ENCODE measurements at places on chromosomes 7 and 10. TPM values are rescaled to one million over a fixed set of nuclear protein-coding genes. Genes with fewer than 3 reads are reported as not detected.

- H3K36me3 ChIP-seq: no peaks in the 10 kb centered on the region
- no peak overlapping the region for H3K27ac ChIP-seq
- H3K4me3 ChIP-seq: no peak overlapping the region
- H3K4me1 ChIP-seq: peaks cover 10% of the 10 kb centered on the region
Measured at GRCh38 chr10:132399117-132400035, 2.4 kb downstream of the PWWP2B start.

- no peak overlapping the region for H3K27ac ChIP-seq
- H3K4me1 ChIP-seq: no peaks in the 10 kb centered on the region
- H3K36me3 ChIP-seq: no peaks in the 10 kb centered on the region
- H3K27me3 ChIP-seq: no peaks in the 10 kb centered on the region
- no peak for DNase-seq
- no peak overlapping the region for H3K4me3 ChIP-seq
Measured at GRCh38 chr10:101492205-101492604, 95.9 kb downstream of the POLL start.

DNA2 gene
- total RNA-seq: 6.6 TPM

DNA sequence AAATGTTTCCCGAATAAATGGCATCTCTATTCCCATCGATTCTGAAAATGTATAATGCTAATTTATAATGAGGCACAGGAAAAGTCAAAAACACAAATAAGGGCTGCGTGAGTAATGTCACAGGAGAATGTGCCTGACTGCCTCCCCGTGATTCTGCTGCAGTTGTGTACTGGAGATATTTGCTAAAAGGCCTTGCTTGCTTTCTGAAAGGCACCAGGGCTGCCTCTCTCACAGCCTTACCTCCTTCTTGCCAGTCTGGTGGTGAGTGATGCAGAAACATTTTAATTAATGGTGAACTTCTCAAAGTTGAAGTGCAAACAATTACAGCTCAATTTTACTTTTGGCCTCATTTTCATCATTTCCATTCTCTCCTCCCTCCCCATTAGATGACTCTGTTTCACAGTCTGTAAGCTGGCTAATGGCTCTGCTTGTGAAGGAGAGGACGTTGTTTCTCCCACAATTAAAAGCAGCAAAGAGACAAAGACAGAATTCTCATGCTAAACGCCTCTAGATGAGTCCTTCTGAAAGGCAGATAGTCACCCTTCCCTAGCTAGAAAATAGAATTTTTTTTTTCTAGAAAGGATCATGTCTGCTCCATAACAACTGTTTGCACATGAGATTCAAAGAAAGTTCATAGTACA is 377.6 kb downstream of the MDFIC start:
- no peaks in the 10 kb centered on the region for H3K27me3 ChIP-seq
- H3K4me3 ChIP-seq: no peak overlapping the region
- H3K36me3 ChIP-seq: no peaks in the 10 kb centered on the region
- no peak for DNase-seq

DNA sequence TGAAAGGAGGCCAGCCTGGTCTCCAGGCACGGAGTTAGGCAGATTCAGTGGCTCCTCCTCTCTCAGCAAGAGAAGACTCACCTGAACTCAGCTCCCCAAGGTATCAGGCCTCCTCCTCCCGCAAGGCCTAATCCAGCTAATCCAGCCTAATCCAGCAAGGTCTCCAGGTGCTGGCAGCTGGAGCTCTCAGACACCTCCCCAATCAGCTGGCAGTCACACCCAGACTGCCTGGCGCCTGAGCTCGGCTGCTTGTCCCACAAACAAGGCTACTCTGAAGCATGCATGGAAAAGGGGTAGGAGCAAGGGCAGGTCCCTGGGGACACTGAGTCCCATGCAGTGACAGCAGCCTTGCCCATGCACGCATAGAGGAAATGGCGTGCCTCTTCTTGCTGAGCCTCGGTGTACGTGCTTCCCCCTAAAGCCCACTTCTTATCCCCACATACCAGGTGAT is 3.3 kb upstream of the OPN4 start:
- H3K27ac ChIP-seq: no peak overlapping the region
- no peaks in the 10 kb centered on the region for H3K27me3 ChIP-seq
- peak; percentile 34 for DNase-seq
- H3K36me3 ChIP-seq: no peaks in the 10 kb centered on the region
- H3K4me3 ChIP-seq: no peak overlapping the region
- no peaks in the 10 kb centered on the region for H3K4me1 ChIP-seq

DNA sequence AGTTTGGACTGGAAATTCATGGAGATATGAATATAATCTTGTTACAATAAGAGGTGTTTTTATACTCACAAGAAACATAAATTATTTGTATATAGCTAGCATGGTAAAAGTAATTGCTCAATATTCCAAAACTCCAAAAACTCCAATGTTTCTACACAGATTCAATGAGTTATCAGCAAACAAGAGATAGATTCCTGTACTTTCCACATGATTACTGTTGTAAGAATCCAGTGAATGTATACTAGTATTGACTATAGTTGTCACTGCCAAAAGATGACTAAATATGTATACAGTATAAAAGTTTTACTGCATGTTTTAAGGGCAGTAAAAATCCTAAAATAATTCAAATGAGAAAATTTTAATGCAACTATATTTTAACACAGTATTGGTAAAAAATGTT is 10.7 kb downstream of the ATOH7 start:
- no peaks in the 10 kb centered on the region for H3K36me3 ChIP-seq
- no peaks in the 10 kb centered on the region for H3K27me3 ChIP-seq
- DNase-seq: no peak
- H3K4me1 ChIP-seq: no peaks in the 10 kb centered on the region
- H3K4me3 ChIP-seq: no peak overlapping the region

- H3K4me1 ChIP-seq: peaks cover 18% of the 10 kb centered on the region
- H3K36me3 ChIP-seq: no peaks in the 10 kb centered on the region
- no peaks in the 10 kb centered on the region for H3K27me3 ChIP-seq
- DNase-seq: no peak
Measured at GRCh38 chr10:72318418-72319262, 36.1 kb downstream of the DNAJB12 start.

Data from breast epithelium (tissue), 4 donors.